Breast epithelium (tissue), 4 donors: ENCODE measurements at places on chromosomes 7 and 10. TPM values are rescaled to one million over a fixed set of nuclear protein-coding genes. Genes with fewer than 3 reads are reported as not detected.
A peak's percentile ranks its signal among the peaks of the same experiment; 100 is the strongest.

Gene PPP1R3A
- not detected for total RNA-seq

GRCh38 chr10:104767745-104768144, 126.7 kb downstream of the SORCS3 start:
- no peak for DNase-seq

DNA sequence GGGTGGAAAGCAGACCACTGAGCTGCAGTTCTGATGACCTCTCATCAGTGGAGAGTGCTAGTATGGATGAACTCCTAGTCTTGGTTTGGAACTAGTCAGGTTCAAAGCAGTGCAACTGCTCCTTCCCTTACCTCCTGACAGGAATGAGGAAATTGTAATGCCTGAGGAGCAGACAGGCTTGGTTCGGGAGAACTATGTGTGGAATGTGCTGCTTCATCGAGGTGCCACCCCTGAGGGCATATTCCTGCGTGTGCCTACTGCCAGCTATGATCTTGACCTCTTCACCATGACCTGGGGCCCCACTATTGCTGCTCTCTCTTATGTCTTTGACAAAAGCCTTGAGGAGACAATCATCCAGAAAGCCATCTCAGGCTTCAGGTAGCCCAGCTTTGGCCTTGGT, 27.4 kb upstream of the NFKB2 start:
- peak; percentile 33 for DNase-seq

DNA sequence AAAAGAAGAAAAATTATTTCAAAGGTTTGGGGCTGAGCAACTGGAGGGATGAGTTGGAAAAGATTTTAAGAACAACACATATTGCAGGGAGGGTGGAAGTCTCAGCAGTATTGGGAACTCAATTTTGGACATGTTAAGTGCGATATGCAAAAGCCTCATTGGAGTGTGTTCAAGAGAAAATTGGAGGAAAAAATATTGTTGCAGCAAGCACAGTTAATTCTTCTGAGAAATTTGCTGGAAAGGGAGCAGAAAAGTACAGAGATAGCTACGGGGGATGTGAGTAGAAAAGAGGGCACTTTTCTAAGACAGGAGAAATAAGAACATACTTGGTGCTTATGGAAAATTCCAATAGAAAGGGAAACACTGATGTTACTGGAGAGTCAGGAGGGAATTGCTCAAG, 59.8 kb upstream of the MAGI2 start:
- no peak for DNase-seq
